ENCODE measurements at places on chromosomes 16 and 17.

GRCh38 chr17:36894177-36894576 is 43.1 kb upstream of the LHX1 start:
- no peak for DNase-seq

DNA sequence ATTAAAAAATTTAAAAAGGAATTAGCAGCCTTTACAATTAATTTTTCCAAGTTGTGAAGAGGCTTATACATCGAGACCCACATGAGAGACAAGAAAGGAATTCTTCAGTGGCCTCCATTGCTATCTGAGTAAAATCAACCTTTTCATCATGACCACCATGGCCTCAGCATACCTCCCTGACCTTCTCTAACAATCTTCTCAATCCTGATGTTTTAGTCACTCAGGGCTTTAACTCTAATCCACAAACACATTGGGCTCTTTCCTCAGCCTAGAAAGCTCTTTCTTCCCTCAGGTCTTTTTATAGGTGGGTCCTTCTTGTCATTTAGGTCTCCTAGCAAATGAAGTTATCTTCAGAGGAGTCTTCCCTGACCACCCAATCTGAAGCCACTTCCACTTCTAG is 46.4 kb downstream of the SPOP start:
- no peak for DNase-seq

- DNase-seq, result no peak
These were observed 380 bp downstream of the HS3ST3A1 start for GRCh38 chr17:13601322-13601775.

- DNase-seq, result no peak
These were observed 1.7 kb downstream of the ZNF267 start for GRCh38 chr16:31875112-31875803.

Measured in NCI-H2029 treated with DMSO at 0.1 percent for 48 hours (cell line).